Fibroblast of villous mesenchyme (primary cell): ENCODE measurements at places on chromosomes 12 and 14.

- peak; percentile 85 for DNase-seq
Observed at GRCh38 chr12:11958221-11959091, 112.3 kb upstream of the BCL2L14 start.

GRCh38 chr12:86015026-86015425 is 140.9 kb downstream of the NTS start:
- DNase-seq = no peak

DNA sequence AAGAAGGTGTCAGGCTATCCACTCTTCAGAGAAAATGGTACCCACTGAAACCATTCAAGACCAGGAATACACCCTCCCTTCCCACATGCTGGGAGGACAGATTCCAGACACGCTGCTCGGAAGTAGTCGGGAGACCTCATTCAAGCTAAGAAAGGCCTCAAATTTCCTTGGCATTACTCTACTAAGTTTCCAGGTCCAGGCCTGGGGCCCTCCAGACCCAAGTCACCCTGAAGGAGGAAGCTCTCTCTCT is 27.1 kb upstream of the RPLP0 start:
- DNase-seq = no peak

- DNase-seq = no peak
Observed at GRCh38 chr12:130139567-130140421, 22.5 kb upstream of the FZD10 start.

GRCh38 chr12:122060081-122060501 is 18.5 kb upstream of the MLXIP start:
- peak; percentile 30 for DNase-seq

- peak; percentile 47 for DNase-seq
Observed at GRCh38 chr12:116066381-116067230, 210.9 kb downstream of the MED13L start.

DNA sequence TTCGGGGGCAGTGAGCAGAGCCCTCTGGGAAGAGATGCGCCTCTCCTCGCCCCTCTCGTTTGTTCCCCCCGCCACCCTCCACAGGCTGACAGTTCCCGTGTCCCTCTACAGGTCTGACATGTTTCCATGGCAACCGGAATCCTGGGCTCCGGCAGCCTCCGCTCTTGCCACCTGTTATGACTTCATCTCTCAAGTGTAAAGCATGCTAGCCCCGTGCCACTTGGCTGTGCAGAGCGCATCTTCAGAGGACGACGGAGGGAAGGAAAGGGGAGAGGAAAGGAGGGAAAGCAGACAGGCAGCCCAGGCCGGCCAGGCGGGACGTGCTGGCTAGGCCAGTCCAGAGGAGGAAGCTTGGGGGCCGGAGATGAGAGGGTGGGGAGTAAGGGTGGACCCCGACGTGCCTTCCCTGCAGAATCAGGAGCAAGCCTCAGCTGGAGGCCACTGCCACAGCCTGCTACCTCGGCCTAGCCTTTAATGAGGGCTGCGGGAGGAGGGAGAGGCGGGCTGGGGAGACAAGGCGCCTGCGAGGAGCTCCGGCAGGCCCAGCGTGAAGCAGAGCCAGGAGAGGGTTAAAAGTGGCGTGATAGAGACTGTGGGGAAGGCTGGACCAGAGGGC is 214.3 kb downstream of the DPF3 start:
- no peak for DNase-seq

- no peak for DNase-seq
Observed at GRCh38 chr14:95221531-95221930, 64.2 kb upstream of the DICER1 start.

- no peak for DNase-seq
Observed at GRCh38 chr12:52211716-52212585, 20.1 kb upstream of the KRT80 start.

DNA sequence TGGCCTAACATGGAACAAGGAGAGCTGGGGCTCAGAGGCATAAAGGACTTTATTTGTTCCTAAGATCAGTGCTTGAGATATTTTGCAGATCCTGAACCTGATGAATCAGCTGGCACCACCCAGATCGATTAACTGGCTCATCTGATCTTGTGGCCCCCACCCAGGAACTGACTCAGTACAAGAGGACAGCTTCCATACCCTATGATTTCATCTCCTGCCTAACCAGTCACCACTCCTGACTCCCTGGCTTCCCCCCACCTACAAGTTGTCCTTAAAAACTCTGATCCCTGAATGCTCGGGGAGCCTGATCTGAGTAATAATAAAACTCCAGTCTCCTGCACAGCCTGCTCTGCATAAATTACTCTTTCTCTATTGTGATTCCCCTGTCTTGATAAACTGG is 5.1 kb downstream of the C12orf56 start:
- no peak for DNase-seq

DNA sequence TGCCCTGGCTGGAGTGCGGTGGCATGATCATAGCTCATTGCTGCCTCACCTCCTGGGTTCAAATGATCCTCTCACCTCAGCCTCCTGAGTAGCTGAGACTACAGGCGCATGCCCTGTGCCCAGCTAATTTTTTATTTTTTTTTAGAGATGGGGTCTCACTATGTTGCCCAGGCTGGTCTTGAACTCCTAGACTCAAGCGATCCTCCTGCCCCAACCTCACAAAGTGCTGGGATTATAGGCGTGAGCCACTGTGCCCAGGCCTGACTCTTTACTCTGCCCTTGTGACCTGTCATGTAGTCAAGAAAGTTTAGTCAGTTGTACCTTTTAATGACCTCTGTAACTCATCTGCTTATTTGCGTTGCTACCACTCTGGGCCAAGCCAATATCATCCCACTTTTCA is 55.7 kb downstream of the PROX2 start:
- DNase-seq = no peak
